ENCODE measurements at places on chromosomes 13 and 19. TPM values are rescaled to one million over a fixed set of nuclear protein-coding genes. Genes with fewer than 3 reads are reported as not detected.

- DNase-seq: no peak
Measured at GRCh38 chr13:57641051-57641450, 9.5 kb downstream of the PCDH17 start.

Gene PCDH20
- total RNA-seq: not detected

DNA sequence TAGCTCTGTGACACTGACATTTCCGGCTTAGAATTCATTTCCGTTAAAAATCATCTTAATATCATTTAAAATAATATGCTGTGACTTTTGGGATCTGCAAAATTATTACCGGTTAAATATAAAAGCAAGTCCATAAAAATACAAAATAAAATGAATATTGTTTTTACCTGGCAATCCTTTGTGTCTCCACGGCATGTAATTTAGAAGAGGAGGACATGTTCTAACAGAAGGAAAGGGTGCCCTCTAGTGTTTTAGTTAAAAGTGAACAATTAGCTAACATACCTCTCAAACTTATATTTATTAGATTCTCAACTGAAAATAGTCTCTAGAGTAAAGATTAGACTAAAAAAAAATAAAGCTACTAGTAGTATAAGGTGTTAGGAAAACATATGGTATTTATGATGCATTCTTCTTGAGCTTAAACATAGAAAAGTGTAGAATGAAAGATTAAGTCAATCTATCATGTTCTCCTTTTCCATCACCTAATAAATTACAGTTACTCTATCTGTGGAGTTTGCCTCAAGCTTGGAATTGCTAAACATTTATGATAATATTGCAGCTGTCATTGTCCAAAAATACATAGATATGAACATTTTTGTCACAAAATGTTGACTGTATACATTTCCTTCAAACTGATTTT is 676.7 kb upstream of the SPRY2 start:
- no peak for DNase-seq

Gene CACNG6
- not detected for total RNA-seq

Gene COX7A1
- total RNA-seq: not detected

DNA sequence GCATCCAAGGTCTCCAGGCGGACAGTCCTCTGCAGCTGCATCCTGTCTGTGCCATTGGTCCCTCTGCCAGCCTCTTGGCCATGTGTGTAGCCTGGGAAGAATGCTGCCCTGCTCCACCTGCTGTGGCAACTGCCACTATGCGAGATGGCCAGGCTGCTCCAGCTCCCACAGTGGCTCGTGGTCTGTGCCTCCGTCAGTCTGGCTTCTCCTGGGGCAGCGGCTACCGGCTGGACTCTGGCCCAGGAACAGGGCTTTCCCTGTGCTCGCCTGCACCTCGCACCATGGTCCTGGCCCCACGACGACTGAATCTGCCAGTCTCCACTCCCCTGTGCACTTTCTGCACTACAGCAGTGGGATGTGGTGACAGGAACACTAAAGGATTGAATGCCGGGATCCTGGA is 26.7 kb upstream of the FFAR2 start:
- DNase-seq: no peak

Gene GGACT
- 5.7 TPM for total RNA-seq

GRCh38 chr13:37132211-37132610 is 26.7 kb upstream of the CSNK1A1L start:
- DNase-seq: no peak

Gene ZNF628
- total RNA-seq: 25.5 TPM

Gene TMEM238
- total RNA-seq: 14.6 TPM

- no peak for DNase-seq
Measured at GRCh38 chr19:23002690-23003422, at the start of gene ZNF728. Gene ZNF728, minus strand, starts transcription at chr19:23003176. Its CDS starts 146 bp downstream, at chr19:23003030.

- no peak for DNase-seq
Measured at GRCh38 chr13:92827503-92827902, 399.1 kb upstream of the GPC6 start.

Gene KLC3
- not detected for total RNA-seq

- DNase-seq: no peak
Measured at GRCh38 chr19:6212403-6213265, 67.1 kb downstream of the MLLT1 start.

GRCh38 chr19:50427997-50428425 is 4.7 kb upstream of the MYBPC2 start:
- DNase-seq: no peak

Gene ABCC4
- total RNA-seq: 14.2 TPM

DNA sequence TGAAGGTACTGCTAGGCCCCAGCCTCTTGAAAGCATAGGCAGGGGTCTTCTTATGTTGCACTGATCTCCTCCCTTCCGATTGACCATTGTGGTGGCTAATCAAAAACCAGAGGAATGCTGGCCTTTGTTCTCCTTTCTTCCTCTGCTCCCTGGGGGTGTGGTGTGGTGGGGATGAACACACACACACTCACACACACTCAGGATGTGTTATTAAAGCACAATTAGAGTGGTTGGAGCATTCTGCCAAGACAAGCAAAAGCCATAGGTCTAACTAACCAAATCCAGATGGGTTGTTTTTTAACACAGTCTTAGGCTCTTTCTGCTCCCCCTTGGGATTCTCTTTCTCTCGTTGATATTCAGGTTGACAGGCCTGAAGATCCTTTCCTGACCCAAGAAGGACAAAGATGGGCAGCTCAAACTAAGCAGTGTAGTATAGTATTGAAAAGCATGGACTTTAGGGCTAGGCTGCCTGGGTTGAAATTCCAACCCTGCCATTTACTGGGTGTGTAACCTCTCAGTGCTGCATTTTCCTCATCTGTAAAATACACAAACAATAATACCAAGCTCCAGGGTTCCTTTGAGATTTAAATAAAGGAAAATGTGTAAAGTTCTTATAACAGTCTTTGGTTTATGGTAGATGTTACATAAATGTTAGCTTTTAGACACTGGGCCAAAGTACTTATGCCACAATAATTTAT is 25.5 kb upstream of the DGKH start:
- no peak for DNase-seq

GRCh38 chr19:10644260-10645007 is 9.7 kb upstream of the ILF3 start:
- peak; percentile 83 for DNase-seq

GRCh38 chr13:39909634-39910033 is 254.2 kb downstream of the COG6 start:
- no peak for DNase-seq

DNA sequence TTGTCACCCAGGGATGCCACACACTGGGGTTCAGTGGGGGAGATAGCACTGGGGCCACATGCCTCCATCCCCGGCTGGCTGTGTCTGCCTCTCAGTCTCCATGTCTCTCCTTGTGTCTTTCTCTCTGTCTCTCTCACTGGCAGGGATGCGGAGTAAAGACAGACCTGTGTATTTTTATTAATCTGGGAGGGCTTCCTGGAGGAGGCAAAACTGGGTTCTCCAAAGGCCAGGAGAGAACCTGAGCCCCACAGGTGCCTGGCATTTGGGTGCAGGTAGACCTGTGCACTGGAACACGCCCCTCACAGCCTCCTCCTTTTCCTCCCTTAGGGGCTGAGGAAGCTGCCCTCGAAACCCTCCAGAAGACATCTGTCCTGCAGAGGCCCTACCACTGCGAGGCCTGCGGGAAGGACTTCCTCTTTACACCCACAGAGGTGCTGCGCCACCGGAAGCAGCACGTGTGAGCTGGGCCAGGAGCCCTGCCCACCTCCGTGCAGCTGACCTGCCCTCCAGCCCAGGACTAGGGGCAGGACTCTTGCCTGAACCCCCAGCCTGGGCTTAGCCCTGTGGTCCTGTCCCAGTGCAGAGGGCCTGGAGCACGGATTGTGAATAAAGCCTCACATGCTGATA is 32.7 kb downstream of the DHX34 start:
- DNase-seq: no peak

GRCh38 chr13:89750371-89750770 is 1597.1 kb upstream of the MIR17HG start:
- DNase-seq: no peak

Gene SERTAD3
- total RNA-seq: 24.6 TPM

Gene CIC
- 125 TPM for total RNA-seq

Gene FAM216B
- not detected for total RNA-seq

DNA sequence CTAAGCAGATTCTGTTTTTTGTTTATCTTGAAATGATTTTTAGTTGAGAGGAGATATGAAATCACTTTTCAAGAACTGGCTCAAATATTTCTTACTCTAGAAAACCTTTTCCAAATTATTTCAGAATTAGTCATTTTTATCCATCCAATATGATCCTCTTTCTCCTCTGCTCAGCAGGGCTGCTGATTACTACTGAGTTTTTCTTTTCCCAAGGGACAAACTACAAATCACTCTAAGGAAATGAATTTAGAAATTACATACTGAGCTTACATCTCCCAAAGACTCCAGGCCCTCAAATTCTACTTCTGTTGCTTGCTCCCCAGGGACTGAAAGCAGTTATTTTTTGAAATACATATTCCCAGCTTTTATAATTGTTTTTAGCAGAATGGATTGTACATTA is 87.4 kb upstream of the UFM1 start:
- DNase-seq: no peak

GRCh38 chr13:59088716-59089115 is 1075.0 kb downstream of the DIAPH3 start:
- no peak for DNase-seq

DNA sequence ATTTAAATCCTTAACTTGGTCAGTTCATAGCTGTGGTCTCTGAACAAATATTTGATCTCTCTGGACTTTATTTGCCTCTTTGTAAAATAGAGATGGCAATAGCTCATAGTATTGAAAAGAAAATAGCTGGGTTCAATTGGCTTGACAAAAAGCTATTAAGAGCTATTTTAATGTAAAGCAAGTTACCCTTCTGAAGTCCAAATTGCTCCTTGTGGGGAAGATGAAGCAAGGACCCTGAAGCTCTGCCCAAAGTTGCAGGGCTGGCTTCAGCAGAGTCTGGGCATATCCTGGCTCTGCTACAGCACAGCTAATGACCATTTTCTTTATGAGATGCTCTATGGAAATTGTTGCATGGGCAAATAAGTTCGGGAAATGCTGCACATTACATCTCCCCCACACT is 484.5 kb downstream of the TDRD3 start:
- DNase-seq: no peak

Gene DMAC2
- total RNA-seq: 24.1 TPM

DNA sequence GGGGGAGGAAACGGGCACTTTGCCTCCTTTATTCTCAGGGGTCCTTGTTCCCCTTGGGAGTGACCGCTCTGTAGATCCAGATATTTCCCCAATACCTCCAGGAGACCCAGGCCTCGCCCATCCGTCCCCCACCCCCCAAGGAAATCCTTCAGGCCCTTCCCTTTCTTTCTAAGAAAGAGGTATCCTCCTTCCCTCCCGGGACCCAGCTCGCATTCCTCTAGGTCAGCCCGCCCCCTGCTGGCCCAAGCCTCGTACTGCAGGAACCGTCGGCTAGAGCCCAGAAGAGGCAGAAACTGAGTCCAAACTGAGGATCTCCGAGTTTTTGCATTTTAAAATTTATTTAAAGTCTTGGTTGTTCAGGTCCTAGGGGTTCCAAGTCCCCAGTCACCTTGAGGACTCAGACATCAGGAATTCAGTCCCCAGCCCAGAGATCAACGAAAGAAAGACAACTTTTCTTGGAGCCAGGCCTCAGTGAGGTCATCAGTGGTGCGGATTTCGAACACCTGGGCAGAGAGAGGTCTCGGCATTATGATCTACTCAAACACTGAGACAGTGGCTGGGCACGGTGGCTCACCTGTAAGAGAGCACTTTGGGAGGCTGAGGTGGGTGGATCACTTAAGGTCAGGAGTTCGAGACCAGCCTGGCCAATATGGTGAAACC is 7.5 kb upstream of the LRFN1 start:
- peak; percentile 69 for DNase-seq

DNA sequence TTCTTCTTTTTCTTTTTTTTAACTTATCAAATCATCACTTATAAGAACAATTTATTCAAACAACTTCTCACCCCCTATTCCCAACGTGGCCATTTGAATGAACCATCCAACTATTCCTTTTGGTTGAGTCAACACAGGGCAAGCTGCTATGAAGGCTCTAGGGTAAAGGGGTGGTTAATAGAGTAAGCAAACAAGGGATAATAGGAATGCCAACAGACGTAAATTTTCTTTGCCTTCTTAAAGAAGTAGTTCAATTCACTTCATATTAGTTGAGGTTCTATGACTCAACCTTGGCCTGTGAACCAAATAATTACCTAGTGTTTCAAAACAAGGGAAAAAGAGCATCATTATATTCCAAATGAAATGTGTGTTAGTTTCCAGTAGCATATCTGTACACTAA is 1383.8 kb upstream of the SLC10A2 start:
- DNase-seq: no peak

- DNase-seq: no peak
Measured at GRCh38 chr13:83780227-83780626, 102.0 kb downstream of the SLITRK1 start.

GRCh38 chr13:95707442-95708390 is 30.8 kb downstream of the DNAJC3 start:
- DNase-seq: no peak

DNA sequence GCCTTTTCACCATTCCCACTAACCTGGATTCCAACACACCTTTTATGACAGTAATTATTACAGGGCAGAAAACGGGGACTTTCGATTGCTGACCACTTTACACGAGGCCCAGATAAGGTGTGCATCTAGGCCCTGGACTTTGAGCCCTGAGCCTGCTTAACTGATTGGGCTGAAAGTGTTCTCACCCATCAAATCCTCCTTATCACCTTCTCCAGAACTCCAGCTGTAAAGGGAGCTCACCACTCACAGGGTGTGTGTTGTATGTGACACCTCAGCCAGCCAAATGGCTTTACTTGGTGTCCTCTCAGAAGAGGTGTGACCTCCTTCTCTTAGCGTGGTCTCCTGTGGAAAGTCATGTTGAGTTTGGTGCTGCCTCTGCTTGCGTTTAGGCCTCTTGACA is 36.5 kb downstream of the SIPA1L3 start:
- no peak for DNase-seq

Gene SYMPK
- total RNA-seq: 75.5 TPM

- DNase-seq: no peak
Measured at GRCh38 chr13:113562085-113562749, 22.3 kb upstream of the TFDP1 start.

Gene SERP2
- not detected for total RNA-seq

DNA sequence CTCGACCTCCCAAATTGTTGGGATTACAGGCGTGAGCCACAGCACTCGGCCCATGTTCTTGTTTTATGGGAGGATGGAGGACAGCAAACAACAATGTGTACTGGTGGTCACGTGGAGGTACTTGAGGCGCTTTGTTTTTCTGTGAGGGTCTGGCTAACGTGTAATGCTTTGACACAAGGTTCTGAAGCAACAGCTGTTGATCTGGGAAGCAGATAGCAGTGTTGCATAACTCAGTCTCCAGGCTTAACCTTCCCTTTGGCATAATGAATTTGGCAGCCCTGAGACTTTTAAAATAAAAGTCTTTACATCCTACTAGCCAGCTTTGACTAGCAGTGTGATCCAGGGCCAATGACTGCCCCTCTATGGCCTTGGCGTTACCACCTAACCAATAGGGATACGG is 6.9 kb upstream of the ZNF580 start:
- DNase-seq: no peak

GRCh38 chr19:37172368-37173366 is at the start of gene ZNF585A:
Gene ZNF585A, minus strand, starts transcription at chr19:37172695. Its CDS starts 2,785 bp downstream, at chr19:37169910.
- DNase-seq: peak; percentile 75

DNA sequence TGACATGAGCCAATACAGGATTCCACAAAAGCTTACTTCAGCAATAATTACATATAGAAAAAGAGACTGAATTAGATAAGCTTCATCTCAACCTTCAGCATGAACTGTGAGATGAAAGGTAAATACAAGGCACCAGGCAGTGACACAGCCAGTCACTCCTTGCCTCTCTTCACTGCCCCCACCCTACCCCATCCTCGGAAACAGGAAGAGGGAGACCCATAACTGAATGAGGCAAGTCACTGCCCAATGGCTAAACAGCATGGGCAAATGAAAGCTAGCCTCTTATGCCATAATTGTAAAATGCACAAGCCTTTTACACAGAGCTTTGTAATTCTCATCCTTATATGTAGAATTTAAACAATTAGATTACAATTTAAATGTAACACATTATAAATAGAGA is 1.7 kb downstream of the ZNF160 start:
- no peak for DNase-seq

Measured in T-helper 17 cell (primary cell).